ENCODE measurements at places on chromosomes 12 and 14. TPM values are rescaled to one million over a fixed set of nuclear protein-coding genes. Genes with fewer than 3 reads are reported as not detected.
A peak's percentile ranks its signal among the peaks of the same experiment; 100 is the strongest.

- no peak for DNase-seq
Observed at GRCh38 chr12:131133994-131134393, 180.3 kb downstream of the ADGRD1 start.

GRCh38 chr12:113030875-113031525 lies 25.5 kb upstream of the DTX1 start:
- no peak for DNase-seq

DNA sequence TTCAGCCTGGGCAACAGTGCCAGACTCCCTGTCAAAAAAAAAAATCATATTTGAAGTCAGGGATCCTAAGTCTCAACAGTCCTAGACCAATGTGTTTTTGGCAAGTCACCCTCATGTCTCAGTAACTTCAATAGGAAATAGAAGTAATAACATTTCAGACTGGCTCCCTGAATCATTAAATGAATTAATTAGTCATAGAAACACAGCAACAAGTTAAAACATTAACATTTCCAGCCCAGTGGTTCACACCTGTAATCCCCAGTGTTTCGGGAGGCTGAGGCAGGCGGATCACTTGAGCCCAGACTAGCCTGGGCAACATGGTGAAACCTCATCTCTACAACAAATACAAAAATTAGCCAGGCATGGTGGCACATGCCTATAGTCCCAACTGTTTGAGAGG lies 125.2 kb downstream of the GTF2A1 start:
- DNase-seq = no peak

DNA sequence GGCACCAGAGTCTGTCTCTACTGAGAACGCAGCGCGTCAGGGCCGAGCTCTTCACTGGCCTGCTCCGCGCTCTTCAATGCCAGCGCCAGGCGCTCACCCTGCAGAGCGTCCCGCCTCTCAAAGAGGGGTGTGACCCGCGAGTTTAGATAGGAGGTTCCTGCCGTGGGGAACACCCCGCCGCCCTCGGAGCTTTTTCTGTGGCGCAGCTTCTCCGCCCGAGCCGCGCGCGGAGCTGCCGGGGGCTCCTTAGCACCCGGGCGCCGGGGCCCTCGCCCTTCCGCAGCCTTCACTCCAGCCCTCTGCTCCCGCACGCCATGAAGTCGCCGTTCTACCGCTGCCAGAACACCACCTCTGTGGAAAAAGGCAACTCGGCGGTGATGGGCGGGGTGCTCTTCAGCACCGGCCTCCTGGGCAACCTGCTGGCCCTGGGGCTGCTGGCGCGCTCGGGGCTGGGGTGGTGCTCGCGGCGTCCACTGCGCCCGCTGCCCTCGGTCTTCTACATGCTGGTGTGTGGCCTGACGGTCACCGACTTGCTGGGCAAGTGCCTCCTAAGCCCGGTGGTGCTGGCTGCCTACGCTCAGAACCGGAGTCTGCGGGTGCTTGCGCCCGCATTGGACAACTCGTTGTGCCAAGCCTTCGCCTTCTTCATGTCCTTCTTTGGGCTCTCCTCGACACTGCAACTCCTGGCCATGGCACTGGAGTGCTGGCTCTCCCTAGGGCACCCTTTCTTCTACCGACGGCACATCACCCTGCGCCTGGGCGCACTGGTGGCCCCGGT lies at the start of gene PTGDR:
TSS of gene PTGDR (plus strand) at position 198 of the 778 bp plus-strand sequence. CDS start at position 315, 117 bp downstream.
- DNase-seq = peak; percentile 82

ARMH4 gene
- 0.41 TPM for total RNA-seq

CHGA gene
- 38.1 TPM for total RNA-seq

CMKLR1 gene
- total RNA-seq = 4.8 TPM

OR4E2 gene
- not detected for total RNA-seq

HVCN1 gene
- total RNA-seq = 7.9 TPM

SYNDIG1L gene
- not detected for total RNA-seq

PPP1R1A gene
- 67.0 TPM for total RNA-seq

BMP4 gene
- total RNA-seq = 7.2 TPM

LRIG3 gene
- total RNA-seq = 108 TPM

ACTN1 gene
- 127 TPM for total RNA-seq

All from transverse colon (tissue), 4 donors.